Osteocyte (in vitro differentiated cells): ENCODE measurements at places on chromosomes 3 and 15. TPM values are rescaled to one million over a fixed set of nuclear protein-coding genes. Genes with fewer than 3 reads are reported as not detected.

Gene TGM5
- not detected in 2 replicates for total RNA-seq

Gene APOD
- total RNA-seq = 2.6 and 3.2 TPM in 2 replicates

Gene GOLGA8T
- 0.94 TPM in 1 of 2 replicates, not detected in the other for total RNA-seq

Gene CLDN16
- not detected in 2 replicates for total RNA-seq

Gene TRIM71
- total RNA-seq = 0.05 TPM in 1 of 2 replicates, not detected in the other

Gene RAB43
- total RNA-seq = 16.7 and 23.2 TPM in 2 replicates

GRCh38 chr3:129346695-129347457, 68.2 kb downstream of the HMCES start:
- DNase-seq = no peak

DNA sequence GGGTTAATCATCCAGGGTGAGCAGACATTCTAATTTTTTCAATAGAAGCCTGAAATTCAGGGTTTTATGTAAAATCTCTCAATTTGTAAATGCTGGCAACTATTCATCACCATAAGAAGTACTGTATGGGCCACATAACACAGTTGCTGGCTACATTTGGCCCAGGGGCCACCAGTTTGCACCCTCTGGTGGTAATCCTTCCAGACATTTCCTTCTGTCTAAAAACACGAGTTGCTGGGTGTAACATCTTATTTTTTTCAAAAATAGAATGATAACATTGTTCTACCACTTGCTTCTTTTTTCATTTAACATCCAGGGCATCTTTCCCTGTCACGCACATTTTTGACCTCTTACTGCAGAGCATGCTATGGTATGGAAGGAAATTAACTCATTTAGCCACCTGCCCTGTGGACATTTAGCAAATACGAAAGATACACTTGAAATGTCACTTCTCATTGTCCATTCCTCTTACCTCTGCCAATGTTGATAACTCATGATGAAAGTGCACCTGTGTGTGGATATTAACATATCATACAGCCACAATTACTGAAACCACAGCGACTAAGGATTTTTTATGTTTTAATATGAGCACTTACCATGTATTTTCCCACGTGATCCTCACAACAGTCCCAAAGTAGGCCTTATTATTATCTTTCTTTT, 117.5 kb upstream of the ARHGEF3 start:
- no peak for DNase-seq

- DNase-seq = peak; percentile 75
Measured at GRCh38 chr15:40513609-40514008, 42.8 kb downstream of the CHST14 start.

- no peak for DNase-seq
Measured at GRCh38 chr3:72316501-72317279, 531.6 kb downstream of the SHQ1 start.

GRCh38 chr3:120831066-120831465, 76.9 kb upstream of the STXBP5L start:
- DNase-seq = no peak

DNA sequence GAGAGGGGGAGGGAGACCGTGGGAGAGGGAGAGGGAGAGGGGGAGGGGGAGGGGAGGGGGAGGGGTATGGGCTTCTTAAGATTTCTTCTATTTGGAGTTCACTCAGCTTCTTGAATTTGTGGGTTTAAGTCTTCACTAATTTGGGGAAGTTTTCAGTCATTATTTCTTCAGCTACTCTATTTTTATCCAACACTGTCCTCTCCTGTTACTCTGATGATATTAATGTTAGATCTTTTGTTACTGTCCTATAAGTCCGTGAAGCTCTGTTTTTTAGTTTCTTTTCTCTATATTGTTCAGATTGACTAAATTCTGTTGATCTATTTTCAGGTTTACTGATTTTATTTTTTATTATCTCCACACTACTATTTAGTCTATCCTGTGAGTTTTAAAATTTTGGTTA, 351.5 kb upstream of the TPM1 start:
- DNase-seq = no peak

DNA sequence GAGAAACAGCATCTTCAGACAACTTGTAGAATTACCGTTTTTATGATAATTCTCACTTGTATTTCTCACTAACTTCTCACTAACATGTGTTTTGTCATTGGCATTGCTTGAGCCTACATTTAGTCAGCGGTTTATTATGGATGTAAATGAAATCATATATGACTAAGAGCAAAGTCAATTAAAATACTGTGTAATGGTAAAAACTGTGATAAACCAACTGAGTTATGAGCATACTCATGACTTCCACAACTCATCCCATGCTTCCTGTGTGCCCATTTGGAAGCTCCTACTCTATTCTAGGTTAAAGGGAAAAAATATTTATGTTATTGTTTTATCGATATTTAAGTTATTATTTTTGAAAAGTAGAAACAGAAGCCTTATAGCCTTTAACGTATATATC, 12.8 kb downstream of the PXK start:
- no peak for DNase-seq

DNA sequence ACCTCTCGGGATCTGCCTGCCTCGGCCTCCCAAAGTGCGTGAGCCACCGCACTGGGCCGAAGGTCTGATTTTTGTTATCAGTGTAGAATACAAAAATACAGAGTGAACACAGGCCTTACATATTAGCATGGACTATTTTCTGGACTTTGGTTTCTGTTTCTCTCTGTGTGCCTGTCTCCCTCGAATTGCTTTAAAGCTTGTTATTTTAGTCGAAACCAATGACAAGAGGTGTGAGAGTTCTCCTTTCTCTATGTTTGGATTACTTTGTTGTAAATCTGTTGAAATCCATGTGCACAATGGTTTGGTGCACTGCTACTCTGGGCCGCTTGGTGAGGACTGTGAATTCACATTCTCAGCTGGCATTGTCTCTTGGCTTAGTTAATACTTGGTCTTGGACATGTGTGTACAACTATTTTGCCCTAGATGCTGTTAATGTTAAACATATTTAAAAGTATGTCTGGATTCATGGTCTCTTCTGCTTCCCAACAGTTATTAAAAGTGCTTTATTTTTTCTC, 23.9 kb downstream of the MED12L start:
- DNase-seq = no peak

GRCh38 chr3:50190936-50191660, at the start of gene GNAT1:
GNAT1 (plus strand) TSS chr3:50191610; CDS start chr3:50191726, 116 bp downstream.
- no peak for DNase-seq

- no peak for DNase-seq
Measured at GRCh38 chr3:162348912-162349311, 852.3 kb downstream of the OTOL1 start.

DNA sequence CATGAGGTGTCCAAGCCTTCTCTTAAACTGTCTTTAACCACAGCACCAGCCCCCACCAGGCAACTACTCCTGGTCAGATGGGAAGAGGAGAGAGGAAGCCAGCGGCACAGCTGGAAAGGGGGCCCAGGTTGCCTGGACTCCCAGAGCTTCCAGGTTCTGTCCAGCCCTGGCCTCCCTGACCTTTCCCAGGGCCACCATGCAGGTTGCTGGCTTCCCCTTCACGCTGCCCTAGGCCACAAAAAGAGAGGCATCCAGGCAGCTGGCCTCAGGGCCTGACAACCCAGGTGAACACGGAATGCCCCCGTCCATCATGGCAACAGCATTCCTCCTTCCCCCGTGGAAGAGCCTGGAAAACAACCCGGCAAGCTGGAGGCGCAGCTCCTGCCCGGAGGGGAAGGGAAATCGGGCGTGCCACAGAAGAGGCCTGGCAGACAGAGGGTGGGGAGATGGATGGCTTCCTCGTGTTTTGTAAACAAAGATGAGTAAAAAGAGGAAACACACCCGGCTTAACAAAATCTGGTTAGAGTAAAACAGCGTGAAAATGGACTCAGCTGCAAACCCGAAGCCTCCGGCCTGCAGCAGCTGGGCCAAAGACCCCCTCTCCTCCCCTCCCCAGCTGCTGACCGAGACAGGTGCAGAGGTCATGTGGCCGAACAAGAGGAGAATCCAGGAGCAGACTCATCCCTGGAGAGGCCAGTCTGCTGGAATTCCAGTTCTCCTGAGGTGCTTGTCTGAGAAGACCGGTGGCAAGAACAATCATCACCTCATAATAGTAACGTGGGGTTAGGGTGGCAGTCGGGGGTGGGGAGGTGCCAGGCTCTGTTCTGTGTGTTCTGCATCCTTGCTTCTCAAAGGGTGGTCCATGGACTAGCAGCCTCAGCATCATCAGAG, 15.5 kb downstream of the BMF start:
- DNase-seq = no peak
